ENCODE measurements at places on chromosomes 2 and 18. TPM values are rescaled to one million over a fixed set of nuclear protein-coding genes. Genes with fewer than 3 reads are reported as not detected.

DNA sequence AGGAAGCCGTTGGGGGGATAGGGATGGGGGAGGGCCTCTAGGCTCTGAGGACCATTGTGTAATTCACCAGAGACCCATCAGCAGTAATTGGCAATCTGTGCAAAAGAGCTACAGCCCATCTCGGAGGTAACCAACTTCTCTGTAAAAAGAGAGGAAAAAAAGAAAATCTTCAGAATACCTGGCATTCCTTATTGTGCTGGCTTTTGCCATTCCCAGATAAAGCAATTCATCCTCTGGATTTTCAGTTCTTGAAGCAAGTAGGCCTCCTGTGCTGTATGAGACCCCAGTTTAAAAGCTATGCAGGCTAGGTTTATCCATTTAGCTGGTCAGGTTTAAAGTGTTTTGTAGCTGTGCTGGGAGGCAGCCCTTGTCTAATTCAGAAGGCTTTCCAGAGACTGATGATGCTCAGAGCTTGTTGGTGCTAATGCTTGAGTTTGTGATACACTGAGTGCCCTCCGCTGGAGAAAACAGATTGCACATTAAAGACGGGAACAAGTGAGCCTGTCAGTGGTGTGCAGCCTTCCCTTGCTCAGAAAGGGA, at the start of gene LRRTM4:
LRRTM4 (minus strand) TSS at position 446 of the 540 bp plus-strand sequence.
- no peak for DNase-seq

The KYNU gene
- not detected for total RNA-seq

The SCLY gene
- 31.4 TPM for total RNA-seq

The SPRED2 gene
- 60.1 TPM for total RNA-seq

The PER2 gene
- total RNA-seq, result 9.9 TPM

- no peak for DNase-seq
Observed at GRCh38 chr18:48186131-48186766, 222.9 kb downstream of the ZBTB7C start.

The IGFBP5 gene
- 1.9 TPM for total RNA-seq

The RAB6C gene
- 0.13 TPM for total RNA-seq

DNA sequence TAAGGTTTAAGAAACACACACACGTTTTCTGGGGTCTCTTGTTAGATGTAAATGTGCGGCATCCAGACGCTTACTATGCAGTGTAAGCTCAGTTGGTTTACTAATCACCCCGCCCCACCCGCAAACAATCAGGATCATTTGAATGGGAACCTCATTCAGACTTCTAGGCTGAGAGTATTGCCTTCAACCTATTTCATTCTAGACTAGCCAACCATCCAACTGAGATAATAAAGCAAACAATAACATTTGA, 1.3 kb upstream of the FIGN start:
- DNase-seq, result no peak

GRCh38 chr2:57965961-57966360, 80.6 kb upstream of the VRK2 start:
- DNase-seq, result no peak

GRCh38 chr2:118227698-118228508, 139.6 kb downstream of the INSIG2 start:
- DNase-seq, result no peak
